SIG-M5 (cell line): ENCODE measurements at places on chromosomes 11 and 22.
A peak's percentile ranks its signal among the peaks of the same experiment; 100 is the strongest.

DNA sequence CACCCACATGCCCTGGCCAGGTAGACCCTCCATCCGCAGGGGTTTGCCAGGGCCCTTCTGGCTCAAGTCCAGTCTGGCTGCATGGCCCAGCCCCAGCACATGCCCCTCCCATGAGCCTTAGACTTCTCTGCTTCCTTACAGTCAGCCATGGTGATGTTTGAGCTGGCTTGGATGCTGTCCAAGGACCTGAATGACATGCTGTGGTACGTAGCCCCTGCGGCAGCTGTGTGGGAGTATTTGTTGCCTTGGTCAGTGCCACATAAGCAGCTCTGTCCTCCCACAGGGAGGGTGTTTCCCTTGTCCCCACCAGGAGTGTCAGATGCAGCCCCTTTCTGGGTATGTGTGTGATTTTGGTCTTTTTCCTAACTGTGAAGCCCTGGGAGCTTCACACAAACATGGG lies 17.5 kb downstream of the CDC45 start:
- no peak for DNase-seq

DNA sequence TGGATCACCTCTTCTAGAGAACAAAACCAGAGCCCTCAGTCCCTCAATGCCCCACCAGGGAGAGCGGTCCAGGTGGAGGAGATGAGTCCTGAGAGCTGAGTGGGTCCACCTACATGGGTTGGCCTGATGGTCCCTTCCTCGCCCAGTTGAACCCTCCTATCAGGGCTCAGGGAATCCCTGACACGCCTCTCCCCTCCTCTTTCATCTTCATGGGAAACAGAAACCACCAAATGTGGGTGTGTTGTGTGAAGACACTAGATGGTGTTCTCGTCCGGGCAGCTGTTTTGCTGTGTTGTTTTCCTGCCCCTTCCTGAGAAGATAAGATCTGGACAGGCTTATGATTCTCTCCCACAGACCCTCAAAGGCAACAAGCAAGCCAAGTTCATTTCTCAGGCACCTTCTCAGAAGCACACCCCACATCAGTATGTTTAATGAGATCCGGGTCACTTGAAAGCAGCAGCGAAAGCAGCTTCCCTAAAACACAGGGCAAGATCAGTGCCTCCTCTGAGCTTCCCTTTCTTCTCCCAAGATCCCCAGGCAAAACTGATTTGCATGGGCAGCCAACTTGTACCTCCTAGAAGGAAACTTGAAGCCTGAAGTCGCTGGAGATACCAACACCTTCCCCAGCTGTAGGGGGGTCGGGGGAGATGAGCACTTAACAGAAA lies 35.3 kb upstream of the POU2AF1 start:
- no peak for DNase-seq

- DNase-seq = no peak
These were observed 28.7 kb downstream of the ARAP1 start for GRCh38 chr11:72723508-72723907.

- DNase-seq = peak; percentile 17
These were observed 8.3 kb upstream of the FGF19 start for GRCh38 chr11:69711822-69712801.

DNA sequence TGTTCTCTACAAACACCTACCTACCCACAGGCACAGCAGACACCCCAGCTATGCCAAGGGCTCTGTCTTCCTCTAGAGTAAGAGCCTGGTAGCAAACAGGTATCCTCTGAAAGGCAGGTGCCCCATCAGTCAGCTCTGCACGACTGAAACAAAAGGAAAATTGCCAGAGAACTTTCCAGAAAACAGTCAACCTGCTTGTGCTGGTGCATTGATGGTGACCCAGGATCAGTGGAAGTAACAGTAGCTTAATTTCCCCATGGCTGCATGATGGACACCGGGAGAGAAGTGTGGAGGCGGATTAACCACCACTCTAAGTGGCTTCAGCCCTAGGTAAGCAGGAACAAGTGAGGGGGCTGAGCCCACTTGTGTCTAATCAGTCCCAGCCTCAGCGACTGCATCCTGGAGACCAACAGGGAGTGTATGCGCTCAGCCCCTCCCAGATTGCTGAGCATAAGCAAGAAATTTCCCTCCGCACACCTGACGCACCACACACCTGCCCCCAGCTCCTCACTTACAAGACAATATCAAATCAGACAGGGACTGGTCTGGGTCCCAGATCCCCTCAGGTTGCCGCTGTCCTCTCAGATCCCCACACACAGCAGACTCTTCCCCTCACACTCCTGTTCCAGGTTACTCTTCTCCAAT lies 70.7 kb upstream of the IGLL5 start:
- no peak for DNase-seq

- DNase-seq = no peak
These were observed 235.0 kb downstream of the TTC28 start for GRCh38 chr22:28444659-28445058.

- DNase-seq = peak; percentile 39
These were observed 7.3 kb downstream of the CD6 start for GRCh38 chr11:60978546-60979380.

GRCh38 chr11:2143799-2144543 lies 4.8 kb upstream of the IGF2 start:
- DNase-seq = no peak

DNA sequence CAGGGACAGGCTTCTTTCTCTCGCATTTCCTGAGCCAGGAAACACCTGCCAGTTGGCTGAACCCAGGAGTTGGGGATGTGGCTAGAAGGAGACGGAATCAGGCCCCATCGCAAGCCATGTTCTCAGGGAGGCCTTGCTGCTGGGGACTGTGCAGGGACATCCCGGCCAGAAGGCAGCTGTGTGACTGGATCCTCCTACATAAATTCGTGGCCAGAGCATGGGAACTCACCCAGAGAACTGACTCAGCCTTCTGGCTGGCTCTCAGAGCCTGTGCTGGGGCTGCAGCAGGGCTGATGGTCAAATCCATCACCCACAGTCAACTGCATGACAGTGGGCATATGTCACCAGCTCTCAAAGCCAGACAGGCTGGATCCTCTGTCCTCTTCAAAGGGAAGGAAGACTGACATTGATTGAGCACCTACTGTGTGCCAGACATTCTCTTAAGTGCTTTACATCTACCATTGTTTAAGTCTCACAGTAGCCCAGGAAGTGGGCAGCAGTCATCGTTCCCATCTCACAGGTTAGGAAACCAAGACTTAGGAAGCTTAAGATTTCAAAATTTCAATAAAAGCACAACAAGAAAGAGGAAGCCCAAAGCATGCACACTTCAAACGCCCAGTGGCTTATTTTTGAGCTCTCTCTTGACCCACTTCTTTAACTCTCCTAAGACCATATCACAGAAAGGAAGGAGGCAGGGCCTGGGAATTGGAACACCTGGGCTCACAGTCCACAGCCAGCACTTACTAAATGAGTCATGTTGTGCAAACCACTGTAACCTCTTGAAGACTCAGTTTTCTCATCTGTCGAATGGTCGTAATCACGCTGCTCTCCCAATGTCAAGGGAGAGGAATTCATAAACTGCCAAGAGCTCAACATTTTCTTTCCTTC lies 30.9 kb upstream of the CACNG2 start:
- no peak for DNase-seq

GRCh38 chr11:20360650-20361049 lies 2.9 kb upstream of the HTATIP2 start:
- no peak for DNase-seq
